HCT116 (cell line): ENCODE measurements at places on chromosomes 1 and 21. TPM values are rescaled to one million over a fixed set of nuclear protein-coding genes. Genes with fewer than 3 reads are reported as not detected.

DNA sequence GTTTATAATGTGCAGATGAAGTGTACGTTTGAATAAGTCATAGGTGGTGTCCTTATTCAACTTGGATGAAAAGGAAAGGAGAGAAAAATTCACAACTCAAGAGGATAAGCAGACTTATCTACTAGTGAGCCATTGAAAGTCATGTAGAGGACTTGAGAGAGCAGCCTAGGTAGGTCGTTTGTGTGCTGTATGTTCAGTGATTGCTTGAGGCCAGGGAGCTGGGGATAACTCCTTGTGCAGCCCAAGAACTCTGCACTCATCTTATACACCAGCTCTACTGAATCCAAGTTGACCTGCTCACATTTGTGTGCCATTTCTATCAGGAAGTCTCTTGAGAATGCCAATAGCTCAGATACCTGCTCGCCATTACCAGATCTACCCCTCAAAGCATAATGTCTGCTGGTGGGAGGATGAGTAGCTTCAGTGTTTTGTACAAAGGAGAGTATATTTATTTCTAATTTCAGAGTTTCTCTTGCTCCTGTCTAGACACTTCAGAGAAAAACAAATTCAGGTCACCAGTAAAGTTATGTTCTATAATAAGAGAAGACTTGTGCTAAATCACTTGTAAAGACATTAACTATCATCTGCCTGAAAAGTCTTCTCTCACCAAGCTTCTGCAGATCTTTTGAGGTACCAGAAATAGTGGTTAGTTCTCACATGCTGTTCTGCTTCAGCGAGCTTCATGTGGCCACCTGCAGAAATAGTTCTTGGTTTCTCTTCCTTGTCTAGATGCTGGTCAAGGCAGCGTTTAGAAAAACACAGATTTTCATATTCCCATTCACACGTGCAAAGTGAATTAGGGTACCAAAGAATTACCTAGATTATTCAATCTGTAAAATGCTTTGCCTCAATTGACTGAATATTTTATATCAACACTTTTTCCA is 10.8 kb downstream of the S1PR1 start:
- DNase-seq: no peak

GRCh38 chr1:185821612-185822385 is 87.6 kb downstream of the HMCN1 start:
- DNase-seq: no peak

GRCh38 chr1:233107130-233107660 is 156.8 kb downstream of the NTPCR start:
- no peak for DNase-seq

DNA sequence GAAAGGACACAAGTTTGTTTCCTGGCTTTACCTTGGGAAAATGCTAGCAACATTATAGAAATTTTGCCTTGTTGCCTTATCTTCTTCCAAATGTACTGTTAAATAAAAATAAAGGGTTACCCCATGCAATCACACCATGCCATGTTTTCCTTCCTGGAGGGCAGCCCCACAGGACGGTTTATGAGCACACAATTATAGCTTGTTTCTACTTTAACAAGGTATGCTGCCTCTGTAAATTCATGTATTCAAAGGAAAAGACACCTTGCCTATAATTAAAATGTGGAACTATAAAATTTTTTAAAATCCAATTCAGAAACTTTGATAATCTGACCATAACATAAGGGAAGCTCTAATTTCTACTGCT is 63.4 kb downstream of the CAPN2 start:
- no peak for DNase-seq

GRCh38 chr1:221162939-221163338 is 283.7 kb downstream of the HLX start:
- no peak for DNase-seq

DNA sequence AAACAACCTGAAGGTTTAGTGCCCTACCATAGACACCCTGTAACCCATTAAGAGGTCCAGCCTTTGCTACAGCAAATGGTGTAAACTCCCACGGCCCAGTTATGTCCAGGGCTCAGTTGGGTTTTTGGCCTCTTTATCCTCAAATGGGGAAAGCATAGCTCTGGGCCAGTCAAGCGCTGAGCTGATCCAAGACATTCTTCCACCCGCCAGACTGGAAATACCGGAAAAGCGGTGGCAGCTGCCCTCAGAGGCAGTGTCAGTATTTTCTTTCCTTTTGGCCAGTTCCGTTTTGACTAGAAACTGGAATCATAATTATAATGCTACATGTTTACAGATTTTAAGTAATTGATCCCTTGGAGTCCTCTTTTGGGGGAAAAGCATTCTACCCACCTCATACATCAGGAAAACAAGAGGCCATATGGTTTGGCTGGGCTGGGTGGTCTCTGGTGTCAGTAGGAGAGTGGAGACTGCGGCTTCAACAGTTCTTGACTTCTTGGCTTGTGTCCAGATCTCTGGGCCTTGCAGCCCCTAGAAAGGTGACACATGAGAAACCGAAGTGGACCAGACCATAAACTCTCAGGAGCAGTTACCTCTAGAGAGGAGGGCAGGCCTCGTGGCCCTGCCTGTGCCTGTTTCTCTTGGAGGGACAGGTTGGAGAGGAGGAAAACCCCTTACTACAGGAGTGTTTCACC is 30.2 kb upstream of the CLDN14 start:
- no peak for DNase-seq

- DNase-seq: no peak
These were observed 31.8 kb downstream of the SLC2A1 start for GRCh38 chr1:42926879-42927242.

- DNase-seq: no peak
These were observed 10.5 kb downstream of the HAO2 start for GRCh38 chr1:119379117-119379516.

DNA sequence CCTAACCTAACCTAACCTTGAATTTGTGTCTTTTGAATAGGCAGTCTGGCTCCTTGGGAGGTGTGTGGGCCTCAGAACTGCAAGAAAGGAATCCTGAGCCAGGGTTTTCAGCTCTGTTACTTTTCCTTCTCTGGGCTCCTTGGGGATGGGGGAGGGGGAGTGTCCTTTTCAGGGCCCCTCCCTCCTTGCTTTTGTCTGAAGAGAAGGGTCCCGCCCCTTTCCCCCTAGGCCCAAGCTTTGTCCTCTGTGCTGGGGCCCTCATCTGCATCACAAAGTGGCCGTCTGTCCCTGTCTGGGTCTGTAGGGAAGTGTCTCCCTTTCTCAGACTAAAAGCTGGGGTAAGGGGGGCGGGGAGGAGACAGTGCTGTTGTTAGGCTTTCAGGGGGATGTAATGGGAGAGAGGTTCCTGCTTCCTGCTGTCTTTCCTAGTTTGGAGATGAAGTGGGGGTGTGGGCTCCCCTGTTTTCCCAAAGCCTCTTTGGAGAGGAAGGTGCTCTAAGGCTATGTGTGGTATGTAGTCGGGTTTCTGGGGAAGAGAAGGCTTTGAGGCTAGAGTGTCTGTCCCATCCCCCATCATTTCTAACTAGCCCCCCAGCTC is 3.1 kb downstream of the AGO1 start:
- no peak for DNase-seq

DNA sequence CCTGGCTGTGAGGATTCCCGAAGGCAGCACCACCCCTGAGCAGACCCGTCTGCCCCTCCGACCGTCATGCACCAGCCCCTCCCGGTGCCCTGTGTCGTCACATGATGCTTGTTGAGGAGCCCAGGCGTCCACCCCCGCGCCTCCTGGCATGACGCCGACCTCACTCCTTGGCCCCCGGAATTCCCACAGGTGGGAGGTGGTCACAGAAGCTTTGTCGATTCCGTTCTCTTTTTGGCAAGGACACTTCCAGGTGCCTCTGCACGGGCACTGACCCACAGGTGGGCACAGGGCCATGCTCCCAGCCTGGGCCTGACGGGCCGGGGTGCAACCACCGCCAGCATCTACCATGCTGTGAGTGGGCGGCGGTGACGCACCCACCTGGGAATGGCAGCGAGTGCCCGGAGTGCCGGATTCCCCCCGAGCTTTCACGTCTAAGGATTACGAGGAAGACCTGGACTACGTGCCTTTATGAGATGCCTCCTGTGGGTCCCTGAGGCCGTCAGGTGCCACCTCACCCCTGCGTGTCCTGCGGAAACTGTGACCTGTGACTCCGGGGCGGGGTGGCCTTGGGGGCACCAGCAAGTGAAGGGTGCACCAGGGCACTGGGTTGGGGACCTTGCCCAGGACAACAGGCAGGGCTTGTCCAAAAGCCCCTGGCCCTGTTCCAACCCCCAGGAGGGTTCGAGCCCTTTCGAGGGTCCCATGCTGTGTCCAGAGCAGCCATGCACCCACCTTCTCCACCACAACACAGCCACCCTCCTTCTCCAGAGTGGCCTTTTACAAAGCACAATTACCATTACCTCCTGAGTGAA is 31.4 kb upstream of the COL6A1 start:
- no peak for DNase-seq

GRCh38 chr1:121587777-121588176 is 403.0 kb downstream of the SRGAP2C start:
- no peak for DNase-seq

The TRMT1L gene
- 28.3 TPM for total RNA-seq

The TRNP1 gene
- total RNA-seq: 76.9 TPM

The NBPF6 gene
- not detected for total RNA-seq

The MYBPH gene
- 0.22 TPM for total RNA-seq

The SPRR2G gene
- not detected for total RNA-seq
